ENCODE measurements at places on chromosomes 7 and 10. TPM values are rescaled to one million over a fixed set of nuclear protein-coding genes. Genes with fewer than 3 reads are reported as not detected.

GRCh38 chr7:149885191-149886017 is 11.6 kb downstream of the ATP6V0E2 start:
- ATAC-seq: no peak

DNA sequence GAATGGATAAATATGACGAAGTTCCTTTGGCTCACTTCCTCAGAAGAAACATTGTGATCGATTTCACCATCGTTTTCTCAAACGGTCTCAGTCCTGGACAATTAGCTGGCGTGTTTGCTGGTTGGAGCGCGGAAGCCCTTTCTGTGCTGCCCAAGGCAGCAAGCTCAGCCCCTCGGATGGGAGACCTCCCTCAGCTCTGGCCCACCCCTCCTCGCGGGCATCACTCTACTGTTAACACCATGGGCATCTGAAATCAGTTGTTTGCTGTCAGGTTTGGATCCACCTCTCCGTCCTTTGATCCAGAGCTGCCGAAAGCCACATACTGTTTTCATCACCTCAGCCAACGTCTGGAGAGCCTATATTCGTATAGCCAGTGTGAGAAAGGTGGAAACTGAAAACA is 68.2 kb downstream of the C10orf143 start:
- no peak for ATAC-seq

DNA sequence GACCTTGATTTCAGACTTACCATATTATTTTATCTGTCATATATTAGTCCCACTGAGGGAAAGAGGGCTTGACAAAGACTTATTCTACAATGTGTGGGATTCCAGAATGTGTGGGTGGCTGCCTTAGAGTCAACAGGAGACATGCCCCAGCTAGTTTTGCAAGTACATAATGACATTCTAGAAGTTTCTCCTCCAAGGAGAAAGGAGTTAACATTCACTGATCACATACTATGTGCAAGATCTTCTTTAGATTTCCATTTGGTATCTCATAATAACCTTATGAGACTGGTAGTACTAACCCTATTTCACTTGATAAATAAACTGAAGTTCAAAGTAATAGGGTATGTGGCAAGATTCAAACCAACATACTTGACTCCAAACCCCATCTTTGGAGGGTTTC is 25.2 kb downstream of the IRF5 start:
- peak; percentile 14 for ATAC-seq

- ATAC-seq: no peak
Measured at GRCh38 chr7:34153656-34154270, 248.4 kb downstream of the BMPER start.

DNA sequence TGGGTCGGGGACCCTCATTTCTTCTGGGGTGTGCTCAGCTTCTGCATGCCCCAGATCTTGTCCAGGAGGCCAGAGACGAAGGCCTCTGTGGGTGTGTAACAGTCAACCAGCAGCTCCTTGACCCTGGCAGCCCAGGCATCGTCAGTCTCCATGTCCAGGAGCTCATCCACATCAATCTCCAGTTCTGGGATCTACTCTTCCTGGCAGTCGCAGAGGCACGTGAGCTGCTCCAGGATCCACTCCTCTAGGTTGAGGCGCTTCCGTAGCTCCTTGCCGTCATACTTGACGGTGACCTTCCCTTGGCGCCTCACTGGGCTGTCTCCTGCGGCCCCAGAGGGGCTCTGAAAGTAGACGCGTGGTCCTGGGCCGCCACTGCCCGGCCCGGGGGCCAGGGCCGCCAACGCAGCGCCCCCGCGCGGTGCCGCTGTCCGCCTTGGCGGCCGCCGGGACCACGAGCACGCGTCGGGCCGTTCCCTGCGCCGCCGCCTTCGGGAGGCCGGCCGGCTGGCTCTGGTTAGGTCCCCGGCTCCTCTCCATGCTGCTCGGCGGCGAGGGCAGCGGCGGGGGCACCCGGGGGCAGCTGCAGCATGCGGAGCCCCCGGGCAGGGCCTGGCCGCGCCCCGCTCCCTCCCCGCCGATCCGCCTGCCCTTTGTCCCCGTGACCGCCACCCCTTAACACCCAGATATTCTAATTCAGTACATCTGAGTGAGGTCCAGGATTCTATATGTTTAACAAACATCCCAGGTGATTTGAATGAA is 170.5 kb downstream of the SEPTIN7 start:
- peak; percentile 32 for ATAC-seq

Gene FAM13C
- total RNA-seq: 2.1 TPM

- ATAC-seq: no peak
Measured at GRCh38 chr7:98376711-98377110, 24.2 kb downstream of the BAIAP2L1 start.

DNA sequence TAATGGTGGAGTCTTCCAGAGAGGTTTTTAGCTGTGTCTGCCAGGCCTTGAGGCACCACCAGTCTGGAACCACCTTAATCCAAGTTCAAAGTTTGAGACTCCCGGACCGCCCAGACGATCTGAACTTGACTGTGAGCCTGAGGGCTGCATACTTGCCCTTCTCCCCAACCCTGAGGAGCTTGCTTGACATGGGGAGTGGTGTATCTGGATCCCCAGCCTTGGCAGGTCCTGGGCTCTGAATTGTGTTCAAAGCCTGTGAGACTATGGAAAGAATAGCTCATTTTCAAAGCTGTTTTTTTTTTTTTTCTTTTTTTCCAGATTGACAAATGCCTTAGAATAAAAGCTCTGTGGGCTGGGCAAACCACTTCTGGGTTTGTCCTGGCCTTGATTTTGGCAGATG is 22.3 kb upstream of the CAMK1D start:
- ATAC-seq: peak; percentile 79

Gene CLCN1
- 0.68 TPM for total RNA-seq

All from esophagus mucosa (tissue), 1 donor.